Naive thymus-derived CD8-positive, alpha-beta T cell (primary cell): ENCODE measurements at places on chromosomes 5 and 9. TPM values are rescaled to one million over a fixed set of nuclear protein-coding genes. Genes with fewer than 3 reads are reported as not detected.

DNA sequence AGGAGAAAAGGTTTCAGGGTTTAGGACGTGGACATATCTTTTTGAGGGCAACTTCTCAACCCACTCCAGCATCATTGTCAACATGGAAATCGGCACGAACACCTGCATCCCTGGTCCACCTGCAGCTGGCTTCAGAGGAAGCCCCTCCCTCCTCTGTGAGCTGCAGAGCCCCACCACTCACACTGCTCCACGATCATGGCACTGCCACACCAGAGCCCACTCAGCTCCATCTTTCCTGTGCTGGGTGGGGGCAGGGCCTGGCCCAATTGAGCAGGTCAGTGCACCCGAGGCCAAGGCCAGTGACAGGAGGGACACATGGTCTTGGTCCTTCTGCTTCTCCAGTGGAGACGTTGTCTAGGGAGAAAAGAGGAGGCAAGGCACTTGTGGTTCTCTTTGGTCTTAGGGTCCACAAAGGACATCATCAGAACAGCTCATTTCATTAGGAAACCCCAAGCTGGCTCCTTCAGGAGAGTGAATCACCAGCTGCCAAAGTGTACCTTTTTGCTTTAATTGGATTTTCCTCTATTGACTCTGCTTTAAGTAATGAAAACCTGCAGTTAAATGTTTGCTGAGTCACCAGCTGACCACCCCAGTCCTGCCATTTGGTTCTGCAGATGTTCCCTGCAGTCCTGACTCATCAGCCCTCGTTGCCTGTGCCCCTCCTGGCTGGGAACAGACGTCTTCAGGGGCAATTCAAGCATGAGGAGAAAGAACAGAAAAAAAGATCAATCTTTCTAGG is 56.2 kb downstream of the UBE2QL1 start:
- no peak for DNase-seq

- no peak for DNase-seq
Observed at GRCh38 chr5:14165375-14166106, 22.4 kb downstream of the TRIO start.

DNA sequence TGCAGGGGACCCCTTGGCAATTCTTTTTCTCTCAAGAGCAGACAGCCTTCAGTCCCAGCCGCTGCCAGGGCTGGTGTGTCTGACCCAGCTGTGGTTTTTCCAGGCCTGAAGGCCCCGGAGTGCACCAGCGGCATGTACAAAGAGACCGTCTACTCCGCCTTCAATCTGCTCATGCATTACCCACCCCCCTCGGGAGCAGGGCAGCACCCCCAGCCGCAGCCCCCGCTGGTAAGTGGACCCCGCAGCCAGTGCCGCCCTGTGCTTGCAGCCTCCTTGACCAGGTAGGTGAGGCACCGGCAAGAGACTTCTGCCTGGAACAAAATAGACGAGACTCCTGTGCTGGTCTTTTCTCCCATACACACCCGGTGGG is 1.3 kb downstream of the TCF7 start:
- no peak for DNase-seq

- DNase-seq = no peak
Observed at GRCh38 chr9:120396418-120396817, 183.5 kb downstream of the CDK5RAP2 start.

- DNase-seq = no peak
Observed at GRCh38 chr5:171480239-171480638, 60.8 kb downstream of the FGF18 start.

DNA sequence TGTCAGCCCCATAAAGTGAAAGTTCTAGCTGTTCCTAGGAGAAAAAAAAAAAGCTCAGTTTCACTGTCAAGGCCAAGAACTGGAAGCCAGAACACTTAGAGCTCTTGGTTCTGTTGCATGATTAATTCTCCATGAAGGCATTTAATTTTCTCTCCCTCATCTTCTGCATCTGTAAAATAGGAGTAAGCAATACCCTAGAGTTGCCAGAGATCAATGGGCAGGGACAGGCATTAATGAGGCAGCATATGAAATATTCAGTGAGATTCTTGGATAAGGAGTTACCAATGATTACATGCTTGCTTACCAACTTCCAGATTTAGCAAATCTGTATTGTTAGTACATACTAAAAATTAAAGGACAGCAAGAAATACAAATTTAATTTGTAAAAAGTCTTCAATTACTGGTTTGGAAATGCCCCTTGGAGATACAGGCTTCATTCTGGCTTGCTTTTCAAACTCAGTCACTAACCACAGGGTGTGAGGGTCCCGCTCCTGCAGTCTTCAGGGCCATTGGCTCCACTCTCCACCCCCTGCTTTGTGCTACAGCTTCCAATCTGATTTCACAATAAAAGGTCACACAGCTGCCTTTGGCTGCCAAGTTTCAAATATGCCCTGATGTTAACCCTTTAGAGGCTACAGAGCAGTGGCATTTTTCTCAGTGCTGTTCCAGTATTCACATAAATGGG is 624.6 kb downstream of the BNC2 start:
- DNase-seq = no peak

DNA sequence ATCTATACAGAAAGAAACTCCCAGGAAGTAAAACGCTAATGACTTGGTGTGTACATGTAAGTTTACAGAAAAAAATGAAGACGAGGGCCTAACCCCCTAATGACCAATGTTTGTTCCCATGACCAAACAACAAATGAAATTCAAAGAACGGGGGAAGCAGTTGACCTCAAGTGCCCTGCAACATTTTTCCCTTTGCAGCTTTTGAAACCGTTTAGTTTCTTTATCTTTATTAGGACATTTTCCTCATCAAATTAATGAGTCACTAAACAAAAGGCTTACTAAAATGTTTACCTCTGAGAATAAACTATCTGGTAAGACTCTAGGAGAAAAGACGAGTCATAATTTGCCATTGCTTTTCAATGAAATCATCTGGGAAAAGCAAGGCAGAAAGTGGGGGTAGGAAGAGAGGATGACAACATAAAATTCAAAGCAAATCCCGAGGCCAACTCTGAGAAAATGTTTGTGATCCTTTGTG is 57.4 kb downstream of the LHFPL2 start:
- DNase-seq = no peak

GRCh38 chr5:155053501-155053900 is 39.9 kb downstream of the KIF4B start:
- no peak for DNase-seq

DNA sequence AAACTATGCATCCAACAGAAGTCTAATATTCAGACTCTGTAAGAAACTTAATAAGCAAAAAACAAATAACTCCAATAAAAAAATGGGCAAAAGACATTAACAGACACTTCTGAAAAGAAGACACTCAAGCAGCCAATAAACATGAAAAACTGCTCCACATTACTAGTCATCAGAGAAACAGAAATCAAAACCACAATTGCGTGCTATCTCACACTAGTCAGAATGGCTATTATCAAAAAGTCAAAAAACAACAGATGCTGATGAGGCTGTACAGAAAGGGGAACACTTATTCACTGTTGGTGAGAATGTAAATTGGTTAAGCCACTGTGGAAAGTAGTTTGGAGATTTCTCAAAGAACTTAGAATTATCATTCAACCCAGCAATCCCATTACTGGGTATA is 101.2 kb upstream of the TRIM32 start:
- no peak for DNase-seq

DNA sequence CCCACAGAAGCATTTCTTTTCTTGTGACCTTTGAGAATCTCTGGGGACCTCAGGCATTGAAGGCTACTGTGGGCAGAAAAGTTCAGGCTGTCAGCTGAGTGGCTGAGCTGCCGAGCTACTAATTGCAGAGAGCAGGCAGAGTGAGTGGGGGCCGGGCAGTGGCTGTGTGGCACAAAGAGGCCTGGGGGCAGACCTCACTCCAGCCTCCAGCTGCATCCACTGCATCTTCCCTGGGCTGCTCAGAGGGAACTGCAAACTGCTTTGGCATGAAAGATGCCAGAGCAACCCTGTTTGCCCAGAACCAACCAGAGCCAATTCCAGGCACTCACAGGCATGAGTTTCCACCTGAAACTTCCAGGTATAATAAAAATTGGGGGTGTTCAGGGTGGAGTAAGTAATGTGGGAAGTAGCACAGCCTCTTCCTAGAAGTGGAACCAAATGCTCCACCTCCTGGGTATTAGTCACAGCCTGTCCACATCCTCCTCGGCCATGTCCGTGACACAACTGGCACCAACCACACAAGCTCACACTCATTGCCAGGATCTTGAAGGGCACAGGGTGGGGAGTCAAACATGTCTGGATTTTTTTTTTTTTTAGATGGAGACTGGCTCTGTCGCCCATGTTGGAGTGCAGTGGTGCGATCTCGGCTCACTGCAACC is 548.9 kb downstream of the BNC2 start:
- DNase-seq = no peak

DNA sequence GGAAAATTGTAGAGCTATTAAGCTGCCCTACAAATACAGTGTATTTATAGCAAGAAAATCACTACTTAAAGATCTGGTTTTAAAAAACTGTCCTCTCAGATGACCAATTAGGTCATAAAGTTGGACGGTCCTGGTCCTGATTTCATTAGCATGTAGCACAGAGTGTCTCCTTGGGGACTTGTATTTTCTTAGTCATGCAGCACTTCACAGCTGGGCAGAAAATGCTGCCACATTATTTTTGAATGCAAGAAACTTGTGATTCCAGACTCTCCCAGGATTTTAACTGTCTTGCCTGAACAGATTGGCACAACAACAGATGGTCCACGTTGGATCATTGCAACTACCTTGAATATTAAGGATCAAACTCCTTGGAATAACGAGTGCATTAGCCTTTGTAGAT is 348.1 kb upstream of the SGCD start:
- DNase-seq = no peak

GRCh38 chr5:62460578-62460983 is 48.0 kb downstream of the IPO11 start:
- DNase-seq = peak; percentile 42

Gene PCDHGB4
- 0.25 TPM for total RNA-seq

Gene N4BP3
- total RNA-seq = 7.0 TPM

Gene SLC46A2
- not detected for total RNA-seq
